ENCODE measurements at places on chromosomes 1 and 21.

DNA sequence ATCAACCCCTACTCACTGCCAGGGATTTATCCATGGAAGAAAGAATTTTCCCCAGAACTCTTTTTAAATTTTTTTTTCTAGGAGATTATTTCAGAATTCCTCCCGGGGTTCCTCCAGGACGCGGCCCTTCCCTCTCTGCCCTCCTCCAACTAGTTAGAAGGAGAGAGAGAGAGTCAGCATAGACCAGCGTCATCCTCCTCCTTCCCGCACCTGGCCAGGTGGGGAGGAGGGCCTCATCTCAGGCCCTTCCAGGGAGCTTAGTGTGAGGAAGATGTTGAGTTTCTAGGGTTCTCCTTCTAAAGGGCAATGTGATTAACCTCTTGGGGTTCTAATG is 63.6 kb downstream of the CDK18 start:
- DNase-seq, result no peak

GRCh38 chr1:247337250-247337746 is 5.6 kb upstream of the ZNF496 start:
- DNase-seq, result no peak

- no peak for DNase-seq
These were observed 69.4 kb downstream of the TCP10L start for GRCh38 chr21:32515874-32516273.

DNA sequence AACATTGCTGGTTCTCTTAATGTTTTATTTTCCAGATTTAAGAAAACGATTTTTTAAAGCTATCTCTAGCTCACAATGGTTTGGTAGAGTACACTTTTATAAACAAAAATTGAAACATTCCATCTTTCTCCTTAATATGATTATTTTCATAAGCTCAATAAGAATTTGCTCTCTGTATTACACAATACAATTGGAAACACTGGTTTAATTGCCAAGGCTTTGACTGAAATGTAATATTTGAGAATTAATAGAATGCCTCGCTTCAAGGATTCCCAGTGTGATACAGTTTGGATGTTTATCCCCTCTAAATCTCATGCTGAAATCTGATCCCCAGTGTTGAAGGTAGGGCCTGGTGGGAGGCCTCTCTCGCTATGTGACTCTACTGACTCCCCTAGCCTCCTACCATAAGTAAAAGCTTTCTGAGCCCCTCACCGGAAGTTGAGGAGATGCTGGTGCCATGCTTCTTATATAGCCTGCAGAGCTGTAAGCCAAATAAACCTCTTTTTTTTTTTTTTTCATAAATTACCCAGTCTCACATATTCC is 67.4 kb downstream of the DDAH1 start:
- DNase-seq, result no peak

DNA sequence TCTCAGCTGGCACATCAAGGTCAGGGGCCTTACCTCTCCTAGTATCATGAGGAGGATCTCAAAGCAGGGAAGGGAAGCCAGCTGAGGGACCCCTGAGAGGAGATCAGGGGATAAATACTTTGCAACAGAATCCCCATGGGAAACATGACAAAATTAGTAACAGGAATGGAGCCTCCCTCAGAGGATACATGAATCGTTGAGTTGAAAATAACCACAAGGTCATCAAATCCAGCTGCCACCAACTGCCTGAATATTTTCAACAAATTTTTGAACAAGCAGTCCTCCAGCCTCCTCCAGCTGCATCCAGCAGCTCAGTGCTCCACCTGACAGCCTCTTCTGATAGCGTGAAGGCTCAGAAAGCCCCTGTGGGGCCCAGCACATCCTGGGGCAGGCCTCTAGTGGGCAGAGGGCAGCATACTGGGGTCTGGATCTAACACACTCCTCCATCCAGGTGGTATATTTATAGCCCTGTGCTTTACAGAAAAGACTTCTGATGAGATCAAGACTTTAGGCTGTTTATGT is 404.3 kb downstream of the NTNG1 start:
- no peak for DNase-seq

DNA sequence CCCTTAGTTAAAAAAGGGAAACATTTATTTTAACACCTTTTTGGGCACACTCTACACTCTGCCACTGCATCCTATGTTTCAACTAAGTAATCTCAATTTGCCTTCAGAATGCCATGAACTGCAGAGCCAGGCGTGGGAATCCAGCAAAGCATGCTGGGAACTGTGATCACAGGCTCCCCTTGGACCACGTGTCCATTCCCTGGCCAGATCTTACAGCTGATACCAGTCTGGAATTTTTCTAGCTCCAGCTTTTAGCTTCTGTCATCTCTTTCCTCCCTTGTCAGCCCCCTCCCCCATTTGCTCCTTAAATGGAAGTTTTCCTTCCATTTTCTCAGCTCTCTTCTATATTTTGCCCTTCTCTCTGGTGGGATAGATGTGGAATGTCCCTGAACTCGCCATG is 29.4 kb downstream of the RCSD1 start:
- no peak for DNase-seq

- DNase-seq, result no peak
These were observed 6.4 kb downstream of the IL6R start for GRCh38 chr1:154411525-154411924.

DNA sequence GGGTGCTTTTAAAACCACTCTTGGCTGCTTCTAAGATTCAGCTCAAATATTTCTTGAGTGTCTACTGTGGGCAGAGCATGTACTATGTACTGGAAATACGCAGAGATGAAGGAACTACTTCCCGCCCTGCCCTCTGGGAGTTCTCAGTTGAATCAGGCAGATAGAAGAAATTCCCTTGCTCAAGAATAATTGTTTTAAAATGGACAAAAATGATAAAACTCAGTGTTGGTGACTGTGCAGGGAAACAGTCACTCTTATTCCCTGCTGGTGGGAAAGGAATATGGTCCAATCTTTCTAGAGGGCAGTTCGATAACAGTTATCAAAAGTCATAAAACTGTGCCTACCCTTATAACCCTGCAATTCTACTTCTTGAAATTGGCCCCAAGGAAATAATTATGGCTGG is 16.9 kb upstream of the GRHL3 start:
- no peak for DNase-seq

GRCh38 chr1:16085522-16085921 is 12.1 kb upstream of the FAM131C start:
- no peak for DNase-seq

- DNase-seq, result no peak
These were observed 11.7 kb upstream of the SUMO3 start for GRCh38 chr21:44829507-44830092.

- DNase-seq, result no peak
These were observed 147.4 kb downstream of the ZNF281 start for GRCh38 chr1:200262326-200262965.

- DNase-seq, result no peak
These were observed 157.9 kb upstream of the CHRM3 start for GRCh38 chr1:239228451-239228850.

GRCh38 chr1:233518344-233518743 is 95.6 kb upstream of the KCNK1 start:
- DNase-seq, result peak; percentile 2

- DNase-seq, result no peak
These were observed 7.4 kb downstream of the KCNE1 start for GRCh38 chr21:34504595-34504994.

DNA sequence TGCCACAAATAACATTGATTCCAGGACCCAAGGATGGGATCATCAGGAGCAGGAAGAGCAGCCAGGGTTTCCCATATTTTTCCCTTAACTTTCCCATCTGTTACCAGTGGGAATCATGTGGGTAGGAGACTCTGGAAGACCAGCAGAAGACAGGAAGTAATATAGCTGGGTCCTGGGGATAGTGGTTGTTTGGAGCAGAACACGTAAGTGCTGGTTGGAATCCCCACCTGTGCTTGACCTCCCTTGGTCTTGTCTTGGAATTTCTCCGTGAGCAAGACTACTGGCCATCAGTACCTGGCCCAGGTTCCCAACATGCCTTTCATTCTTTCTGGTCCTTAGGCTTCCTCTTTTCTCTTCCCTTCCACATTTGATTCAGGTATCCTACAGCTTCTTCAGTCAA is 20.9 kb upstream of the SLC27A3 start:
- DNase-seq, result no peak

DNA sequence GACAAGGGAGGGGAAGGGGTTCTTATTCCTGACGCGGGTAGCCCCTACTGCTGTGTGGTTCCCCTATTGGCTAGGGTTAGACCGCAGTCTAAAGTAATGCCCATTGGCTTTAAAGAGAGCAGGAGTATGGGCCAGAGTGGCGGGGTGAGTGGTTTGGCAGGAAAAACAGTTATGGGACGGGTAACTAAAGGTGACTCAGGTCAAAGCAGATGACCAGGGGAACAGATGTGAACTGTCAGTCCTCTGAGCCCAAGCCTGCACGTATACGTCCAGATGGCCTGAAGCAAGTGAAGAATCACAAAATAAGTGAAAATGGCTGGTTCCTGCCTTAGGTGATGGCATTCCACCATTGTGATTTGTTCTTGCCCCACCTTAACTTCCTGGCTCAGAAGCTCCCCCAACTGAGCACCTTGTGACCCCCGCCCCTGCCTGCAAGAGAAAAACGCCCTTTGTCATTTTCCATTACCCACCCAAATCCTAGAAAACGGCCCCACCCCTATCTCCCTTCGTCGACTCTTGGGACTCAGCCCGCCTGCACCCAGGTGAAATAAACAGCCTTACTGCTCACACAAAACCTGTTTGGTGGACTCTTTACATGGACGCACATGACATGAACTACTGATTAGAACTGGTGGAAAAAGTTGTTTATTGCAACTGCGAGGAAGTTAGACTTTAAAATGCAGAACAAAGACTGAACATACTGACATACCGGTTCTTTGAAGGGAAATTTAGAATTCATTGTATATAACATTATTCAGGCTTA is 758 bp upstream of the ATAD3B start:
- DNase-seq, result no peak

DNA sequence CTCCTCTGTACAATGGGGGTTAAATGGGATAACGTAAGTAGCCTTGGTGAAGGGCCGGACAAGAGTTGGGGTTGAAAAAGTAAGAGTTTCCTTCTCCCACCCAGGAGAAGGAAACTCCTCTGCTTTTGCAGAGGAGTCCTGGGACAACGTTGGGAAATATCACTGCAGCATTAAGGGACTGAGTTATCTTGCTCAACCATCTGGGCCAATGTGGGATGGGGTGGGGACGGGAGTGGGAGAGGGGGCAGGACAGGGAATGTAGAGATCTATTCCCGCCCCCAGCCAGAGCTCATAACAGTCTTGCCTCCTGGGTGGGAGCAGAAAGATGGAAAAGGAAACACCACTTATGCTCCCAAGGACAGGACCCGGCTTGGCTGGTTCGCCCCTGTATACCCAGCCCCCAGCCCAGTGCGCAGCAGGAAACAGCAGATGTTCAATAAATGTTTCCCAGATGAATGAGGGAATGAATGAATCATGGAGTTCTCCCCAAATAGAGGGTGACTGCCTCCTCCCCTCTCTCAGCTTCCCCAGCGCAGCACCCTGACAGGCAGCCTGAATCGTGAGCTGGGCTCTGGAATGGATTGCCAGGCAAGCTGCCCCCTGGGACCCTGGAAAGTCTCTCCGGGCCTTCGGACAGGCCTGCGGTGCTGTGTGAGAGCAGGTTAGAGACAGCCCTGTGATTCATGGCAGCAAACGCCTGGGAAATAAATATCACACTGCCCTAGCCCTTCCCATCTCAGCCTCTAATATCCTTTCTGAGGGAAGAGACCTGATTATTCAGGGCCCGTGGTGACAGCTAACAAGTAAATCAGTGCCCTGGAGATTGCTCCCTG is 24.8 kb downstream of the FBXO2 start:
- no peak for DNase-seq

GRCh38 chr1:219130366-219130935 is 43.2 kb upstream of the LYPLAL1 start:
- no peak for DNase-seq

GRCh38 chr1:210123383-210123782 is 109.2 kb upstream of the SERTAD4 start:
- no peak for DNase-seq

DNA sequence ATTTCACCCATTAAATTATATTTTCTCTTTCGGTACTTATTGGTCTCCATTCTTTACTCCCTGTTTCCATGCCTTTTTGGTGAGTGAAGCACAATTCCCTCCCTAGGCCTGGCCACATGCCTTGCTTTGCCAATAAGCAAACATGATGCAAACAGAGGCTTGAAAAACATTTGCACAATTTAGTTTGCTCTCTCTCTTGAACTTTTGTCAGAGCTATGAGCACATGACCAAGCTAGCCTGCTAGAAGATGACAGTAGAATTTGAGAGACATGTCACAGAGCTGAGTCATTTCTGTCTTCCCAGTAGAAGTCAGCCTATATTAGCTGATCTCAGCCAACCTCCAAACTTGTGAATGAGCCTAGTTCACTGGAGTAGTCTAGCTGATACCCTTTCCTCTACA is 24.6 kb downstream of the ANGPTL3 start:
- no peak for DNase-seq

DNA sequence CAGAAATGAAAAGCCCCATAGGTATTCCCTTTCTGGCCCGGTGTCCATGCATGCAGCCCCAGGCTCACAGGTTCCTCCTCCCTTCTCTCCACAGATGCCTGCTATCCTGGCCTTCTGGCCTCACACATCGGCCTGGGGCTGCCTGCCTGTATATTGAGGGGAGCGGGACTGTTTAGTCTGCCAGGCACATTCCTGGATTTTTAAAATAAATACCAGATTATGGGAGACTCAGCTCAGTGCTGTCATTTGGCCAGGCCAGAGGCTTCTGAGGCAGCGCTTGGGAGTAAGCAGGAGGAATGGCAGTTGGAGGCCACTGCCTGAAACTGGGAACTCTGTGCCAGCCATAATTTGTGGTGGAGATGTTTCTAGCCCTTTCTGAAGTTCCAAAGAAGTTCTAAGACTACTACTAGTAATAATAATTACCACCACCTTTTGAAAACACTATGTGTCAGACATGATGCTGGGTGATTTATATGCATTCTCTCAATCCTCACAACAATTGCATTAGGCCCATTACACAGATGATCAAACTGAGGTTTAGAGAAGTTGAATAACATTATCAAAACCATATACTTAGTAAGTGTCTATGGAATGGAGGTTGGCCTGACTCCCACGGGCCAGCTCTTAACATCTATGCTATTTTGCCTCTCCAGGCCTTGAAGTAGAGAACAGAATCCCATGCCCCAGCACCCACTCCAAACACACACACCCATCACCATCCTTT is 107.6 kb downstream of the PLXNA2 start:
- no peak for DNase-seq

GRCh38 chr1:245096311-245097066 is 58.3 kb upstream of the KIF26B start:
- DNase-seq, result no peak

- no peak for DNase-seq
These were observed 141.9 kb upstream of the PTBP2 start for GRCh38 chr1:96579636-96580035.

DNA sequence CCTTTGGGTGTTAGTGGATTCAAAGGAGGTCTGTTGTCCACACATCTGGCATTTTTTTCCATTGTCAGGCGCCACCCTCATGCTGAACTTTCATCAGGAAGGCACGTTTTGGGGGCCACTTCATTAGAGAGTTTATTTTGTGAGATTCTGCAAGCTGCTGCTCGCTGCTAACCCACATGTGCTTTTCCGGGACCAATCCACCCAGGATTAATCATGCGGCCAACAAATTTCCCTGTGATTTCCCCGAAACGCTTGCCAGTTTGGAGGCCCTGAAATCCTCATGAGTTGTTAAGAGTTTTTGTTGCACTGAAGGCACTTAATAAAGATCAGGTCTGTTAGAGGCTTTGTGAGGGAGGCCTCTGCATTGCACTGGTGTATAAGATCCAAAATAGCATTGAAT is 2.4 kb downstream of the PDPN start:
- DNase-seq, result no peak

- no peak for DNase-seq
These were observed 40.6 kb upstream of the AJAP1 start for GRCh38 chr1:4613606-4614370.

- peak; percentile 37 for DNase-seq
These were observed 180.3 kb upstream of the DMRTA2 start for GRCh38 chr1:50603274-50604271.
